ENCODE measurements at places on chromosomes 2 and 18. TPM values are rescaled to one million over a fixed set of nuclear protein-coding genes. Genes with fewer than 3 reads are reported as not detected.

SKOR2 gene
- not detected for total RNA-seq

GAREM2 gene
- total RNA-seq: 0.53 TPM

CUL3 gene
- total RNA-seq: 72.5 TPM

RIT2 gene
- not detected for total RNA-seq

SLC11A1 gene
- 0.19 TPM for total RNA-seq

TUBA3E gene
- total RNA-seq: not detected

EGR4 gene
- not detected for total RNA-seq

CCDC88A gene
- 36.7 TPM for total RNA-seq

GRB14 gene
- 6.1 TPM for total RNA-seq

OBSL1 gene
- 43.8 TPM for total RNA-seq

GKN2 gene
- total RNA-seq: not detected

OR6B2 gene
- not detected for total RNA-seq

CDH19 gene
- 1.7 TPM for total RNA-seq

TEKT4 gene
- total RNA-seq: not detected

C18orf54 gene
- total RNA-seq: 3.9 TPM

CFAP210 gene
- not detected for total RNA-seq

SLC14A1 gene
- 443 TPM for total RNA-seq

Data from aortic smooth muscle cell (primary cell).